Peyer's patch (tissue), 4 donors: ENCODE measurements at places on chromosomes 13 and 19.

DNA sequence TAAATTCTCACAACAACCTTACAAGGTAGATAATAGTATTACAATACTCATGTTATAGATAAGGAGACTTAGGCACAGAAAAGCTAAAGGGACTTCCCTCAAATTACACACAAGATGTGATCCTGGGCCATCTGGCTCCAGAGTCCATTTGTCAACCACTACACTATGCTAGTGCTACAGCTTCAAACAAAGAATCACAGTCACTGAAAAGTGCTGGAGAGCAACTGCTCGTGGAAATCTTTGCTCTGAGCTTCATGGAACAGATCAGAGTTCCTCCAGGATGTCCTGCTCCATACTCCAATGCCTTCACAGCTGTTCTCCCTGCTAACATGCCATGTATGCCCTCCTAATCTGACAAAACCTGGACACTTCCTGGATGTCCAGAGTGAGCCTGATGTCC lies 271.2 kb downstream of the ENOX1 start:
- DNase-seq, result no peak

DNA sequence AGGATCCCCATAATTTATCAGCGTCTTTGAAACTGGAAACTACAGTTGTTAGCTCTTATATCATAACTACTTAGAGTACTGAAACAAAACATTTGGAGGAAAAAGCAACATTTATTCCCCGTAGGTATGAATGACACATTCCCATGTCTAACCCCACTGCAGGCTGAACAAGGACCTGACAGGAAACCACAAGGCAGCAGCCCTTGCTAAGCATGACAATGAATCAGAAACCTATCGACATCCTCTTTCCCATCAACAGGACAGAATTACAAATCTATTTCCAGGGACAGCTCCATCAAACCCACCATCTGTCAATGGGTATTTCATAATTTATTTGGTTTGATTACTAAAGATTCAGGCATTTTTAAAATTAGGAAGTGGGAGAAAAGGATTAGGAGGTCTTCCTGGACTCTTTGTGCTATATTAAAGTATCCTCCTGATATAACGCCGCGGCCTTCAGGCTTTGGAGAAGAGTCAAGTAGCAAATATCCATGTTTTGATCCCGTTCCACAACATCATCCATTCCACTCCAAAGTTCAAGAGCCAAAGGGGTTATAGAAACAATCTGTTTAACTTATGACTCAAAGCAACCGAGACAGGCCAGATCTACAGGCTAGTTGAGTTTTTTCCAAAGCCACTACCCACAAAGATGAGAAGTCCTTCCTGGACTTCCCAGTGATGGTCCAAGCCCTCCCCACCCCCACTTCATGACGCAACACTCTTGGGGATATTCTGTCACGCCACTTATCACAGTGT lies 51.1 kb downstream of the FAM216B start:
- no peak for DNase-seq

DNA sequence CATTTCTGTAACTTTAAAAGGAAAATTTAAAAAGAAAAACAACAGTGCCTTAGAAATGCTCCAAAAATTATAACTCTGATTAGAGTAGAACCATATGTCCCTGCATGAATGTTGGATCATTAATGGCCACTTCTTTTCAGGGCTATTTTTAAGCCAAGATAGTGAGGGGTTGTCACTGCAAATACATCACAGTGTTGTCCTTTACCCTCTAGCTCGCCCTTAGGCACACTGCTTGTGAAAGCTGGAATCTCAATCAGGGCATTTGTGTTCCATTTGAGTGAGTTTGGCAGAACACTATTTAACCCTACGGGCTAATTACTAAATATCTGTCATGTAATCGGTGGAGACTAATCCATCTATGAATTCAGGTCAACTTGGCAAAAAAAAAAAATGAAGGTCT lies 212.2 kb downstream of the NHLRC3 start:
- no peak for DNase-seq

GRCh38 chr13:94154367-94154766 lies 325.1 kb downstream of the DCT start:
- no peak for DNase-seq

GRCh38 chr13:76339649-76340048 lies 546.6 kb downstream of the KCTD12 start:
- DNase-seq, result no peak
